ENCODE measurements at places on chromosomes 5 and 9. TPM values are rescaled to one million over a fixed set of nuclear protein-coding genes. Genes with fewer than 3 reads are reported as not detected.

GRCh38 chr9:14021871-14022525 is 291.9 kb downstream of the NFIB start:
- DNase-seq: no peak

DNA sequence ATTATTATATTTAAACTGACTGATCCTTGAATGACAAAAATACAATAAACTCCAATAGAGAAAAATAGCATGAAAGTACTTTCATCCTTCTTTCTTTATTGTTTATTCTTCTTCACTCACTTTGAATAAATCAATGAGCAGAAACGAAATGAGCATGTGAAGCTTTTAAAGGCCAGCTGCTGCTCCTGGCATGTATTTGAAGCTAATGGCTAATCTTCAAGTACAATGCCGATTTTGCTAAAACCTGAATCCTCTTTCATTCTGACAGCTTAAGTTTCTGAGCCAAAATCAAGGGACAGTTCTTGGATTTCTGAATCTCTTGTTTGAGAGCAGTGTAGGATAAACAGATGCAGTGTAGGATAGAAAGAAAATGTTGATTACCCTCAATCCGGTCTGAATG is 237.3 kb downstream of the CDH10 start:
- DNase-seq: no peak

- DNase-seq: no peak
These were observed at the start of gene OCLN for GRCh38 chr5:69492391-69492922. Gene OCLN (plus strand): TSS chr5:69492790. CDS start chr5:69504245, 11,455 bp downstream.

DNA sequence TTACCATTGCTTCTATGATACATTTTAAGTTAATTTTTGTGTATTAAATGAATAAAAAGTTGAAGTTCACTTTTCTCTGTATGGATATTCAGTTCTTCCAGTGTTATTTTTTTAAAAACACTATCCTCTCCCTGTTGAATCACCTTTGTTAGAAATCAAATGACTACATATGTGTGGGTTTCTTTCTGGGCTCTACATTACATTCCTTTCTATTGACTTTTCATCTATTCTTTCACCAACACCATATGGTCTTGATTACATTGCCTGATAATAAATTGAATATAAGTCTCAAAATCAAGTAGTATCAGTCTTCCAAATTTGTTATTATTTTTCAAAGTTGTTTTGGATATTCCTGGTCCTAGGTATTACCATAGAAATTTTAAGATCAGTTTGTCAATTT is 7.3 kb upstream of the RASEF start:
- no peak for DNase-seq

The ATG12 gene
- total RNA-seq: 89.8 TPM

Measured in thoracic aorta (tissue), 2 donors.